ENCODE measurements at places on chromosomes 7 and 10.
A peak's percentile ranks its signal among the peaks of the same experiment; 100 is the strongest.

- DNase-seq: peak; percentile 1
These were observed 406.5 kb downstream of the SUGCT start for GRCh38 chr7:40541336-40541735.

DNA sequence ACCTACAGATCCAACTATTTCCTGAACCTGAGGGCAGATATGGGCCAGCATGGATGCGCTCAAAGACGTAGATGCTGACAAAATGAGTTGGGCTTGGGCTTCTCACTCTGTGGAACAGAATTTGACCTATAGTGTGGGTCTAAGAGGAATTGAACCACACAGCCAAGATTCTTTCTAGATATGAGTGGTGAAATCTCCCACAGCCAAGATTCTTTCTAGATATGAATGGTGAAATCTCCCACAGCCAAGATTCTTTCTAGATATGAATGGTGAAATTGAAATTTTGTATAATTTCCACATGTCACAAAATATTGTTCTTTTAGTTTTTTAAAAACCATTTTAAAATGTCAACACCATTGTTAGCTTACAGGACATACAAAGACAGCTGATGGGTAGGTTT is 215.4 kb upstream of the LRGUK start:
- no peak for DNase-seq

GRCh38 chr10:60008816-60009215 is 102.5 kb upstream of the CCDC6 start:
- DNase-seq: peak; percentile 55

DNA sequence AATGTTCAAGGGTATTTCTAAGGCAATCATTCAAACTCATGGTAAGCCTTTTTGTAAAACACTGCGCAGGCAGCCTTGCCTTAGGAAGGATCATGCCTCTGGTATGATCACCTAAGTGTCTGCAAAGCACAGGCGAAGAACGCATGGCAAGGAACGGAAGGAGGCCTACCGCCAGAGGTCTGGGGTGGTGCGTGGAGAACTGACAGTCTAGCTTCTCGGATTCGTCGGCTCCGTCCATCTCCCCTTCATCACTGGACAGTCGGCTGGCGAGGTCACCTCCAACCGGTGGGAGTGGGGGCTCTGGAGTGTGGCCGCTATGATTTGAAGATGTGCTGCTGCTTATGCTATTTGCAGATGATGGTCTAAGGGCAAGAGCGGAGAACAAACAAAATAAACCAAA is 42.6 kb upstream of the EFCAB10 start:
- no peak for DNase-seq

GRCh38 chr10:117442944-117443685 is 67.9 kb upstream of the PDZD8 start:
- DNase-seq: peak; percentile 70

DNA sequence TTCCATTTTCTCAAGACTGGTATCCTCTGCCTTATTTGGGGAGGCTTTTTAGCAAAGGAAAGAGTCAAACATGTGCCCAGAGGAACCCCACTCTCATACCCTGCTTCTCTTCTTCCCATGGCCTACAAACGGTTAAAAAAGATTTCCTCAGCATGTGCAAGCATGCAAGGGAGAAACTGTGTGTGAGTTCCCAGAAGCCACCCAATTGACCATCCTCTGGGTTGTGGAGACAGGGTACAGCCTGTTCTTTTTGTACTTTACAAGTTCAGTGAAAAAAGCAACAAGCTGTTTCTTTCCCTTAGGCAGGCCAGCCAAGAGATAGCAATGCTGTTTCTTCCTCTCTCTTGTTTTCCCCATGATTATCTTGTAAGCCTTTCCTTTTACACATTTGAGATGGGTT is 68.8 kb upstream of the MTPN start:
- DNase-seq: no peak

GRCh38 chr10:11011984-11012383 is 5.7 kb upstream of the CELF2 start:
- DNase-seq: peak; percentile 58

DNA sequence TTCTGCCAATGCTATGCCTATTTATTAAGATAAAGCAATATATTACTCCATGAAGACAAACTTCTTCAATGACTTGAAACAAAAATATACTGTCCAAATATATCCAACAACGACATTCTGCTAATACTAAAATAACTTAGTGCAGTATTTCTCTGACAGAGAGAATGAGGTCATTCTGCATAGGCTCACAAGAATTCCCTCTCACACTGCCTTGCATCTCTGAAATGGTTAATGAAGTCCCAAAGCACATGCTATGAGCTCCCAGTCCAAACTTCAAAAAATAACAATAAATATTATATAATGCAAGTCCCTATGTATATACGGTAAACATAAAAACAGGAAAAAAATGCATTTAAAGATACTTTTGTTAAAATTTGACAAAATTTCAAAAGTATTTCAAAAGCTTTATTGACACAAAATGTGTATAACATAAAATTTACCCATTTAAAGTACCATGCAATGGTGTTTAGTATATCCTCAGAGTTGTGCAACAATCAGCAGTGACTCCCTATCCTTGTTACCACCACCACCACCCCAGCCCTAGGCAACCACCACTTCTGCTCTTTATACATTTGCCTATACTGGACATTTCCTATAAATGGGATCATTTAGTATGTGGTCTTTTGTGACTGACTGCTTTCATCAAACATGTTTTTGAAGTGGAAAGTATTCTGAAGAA is 27.6 kb downstream of the CHCHD3 start:
- peak; percentile 24 for DNase-seq

- no peak for DNase-seq
These were observed 105.6 kb downstream of the CDK6 start for GRCh38 chr7:92730808-92731207.

DNA sequence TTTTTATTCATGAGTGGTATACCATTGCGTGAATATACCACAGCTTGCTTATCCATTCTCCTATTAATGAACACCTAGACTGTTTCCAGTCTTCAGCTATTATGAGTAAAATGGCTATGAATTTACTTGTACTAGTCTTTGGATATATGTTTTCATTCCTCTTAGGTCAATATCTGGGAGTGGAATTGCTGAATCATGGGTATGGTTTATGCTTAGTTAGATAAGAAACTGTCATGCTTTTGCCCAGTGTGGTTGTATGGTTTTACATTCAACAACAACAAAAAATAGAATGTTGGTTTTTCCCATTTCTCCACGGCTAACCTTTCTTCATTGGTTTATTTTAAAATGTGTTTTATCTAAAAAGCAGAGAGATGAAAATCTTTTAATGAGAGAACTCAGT is 308.3 kb downstream of the PHF14 start:
- DNase-seq: no peak

GRCh38 chr7:52956379-52956915 is 79.0 kb upstream of the POM121L12 start:
- DNase-seq: no peak

GRCh38 chr7:23768022-23768421 is 58.0 kb downstream of the STK31 start:
- no peak for DNase-seq

DNA sequence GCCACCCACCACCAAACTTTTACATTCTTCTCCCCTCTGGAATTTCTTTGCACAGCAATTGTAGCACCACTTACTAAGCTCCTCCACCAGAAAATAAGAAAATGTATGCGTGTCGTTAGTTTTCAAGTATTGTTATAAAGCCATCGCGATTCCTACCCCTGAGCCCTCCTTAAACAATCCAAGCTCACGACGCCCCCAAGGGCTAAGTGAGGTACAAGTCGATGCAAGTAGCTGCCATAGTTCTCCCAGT is 1.3 kb downstream of the FRAT2 start:
- DNase-seq: no peak

GRCh38 chr7:29795696-29796580 is 10.4 kb upstream of the WIPF3 start:
- DNase-seq: no peak

DNA sequence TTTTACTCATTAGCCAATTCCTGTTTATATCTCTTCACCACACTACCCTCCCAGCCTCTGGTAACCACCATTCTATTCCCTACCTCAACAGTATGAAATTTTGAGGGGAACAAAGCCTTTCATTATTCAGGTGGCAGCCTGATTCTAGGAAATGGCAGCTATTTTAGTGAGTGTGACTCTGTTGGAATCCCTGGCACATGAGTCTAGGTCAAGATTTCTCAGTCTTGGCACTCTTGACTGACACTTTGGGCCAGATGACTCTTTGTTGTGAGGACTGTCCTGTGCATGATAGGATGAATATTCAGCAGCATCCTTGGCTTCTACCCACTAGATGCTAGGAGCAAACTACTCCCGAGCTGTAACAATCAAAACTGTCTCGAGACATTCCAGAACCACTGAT is 322.8 kb upstream of the PHYHIPL start:
- DNase-seq: no peak

Data from bronchial epithelial cell (primary cell).